Stimulated activated CD8-positive, alpha-beta memory T cell treated with anti-CD3 and anti-CD28 coated beads, Interleukin-4, amount 100 ng/mL, for 4 hours (primary cell): ENCODE measurements at places on chromosomes 6 and 20.

- DNase-seq, result no peak
Observed at GRCh38 chr20:1536893-1537730, 20.4 kb downstream of the SIRPD start.

DNA sequence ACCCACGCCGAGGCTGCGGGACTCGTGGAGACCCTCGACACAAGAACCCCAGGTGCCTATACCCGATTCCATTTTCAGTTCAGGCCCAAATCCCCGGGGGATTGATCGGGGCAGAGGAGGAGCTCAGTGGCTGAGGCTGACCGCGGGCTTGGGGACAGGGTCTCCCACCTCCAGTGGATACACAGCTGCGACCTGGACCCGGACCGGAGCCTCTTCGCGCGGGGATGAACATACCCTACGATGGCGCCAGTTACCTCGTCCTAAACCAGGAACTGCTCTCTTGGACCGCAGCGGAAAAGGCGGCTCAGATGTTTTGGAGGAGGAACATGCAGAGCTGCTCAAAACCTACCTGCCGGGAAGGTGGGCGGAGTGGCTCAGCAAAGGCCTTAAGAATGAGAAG lies 27.4 kb upstream of the HLA-G start:
- no peak for DNase-seq

- no peak for DNase-seq
Observed at GRCh38 chr20:4763723-4764510, 42.2 kb downstream of the PRND start.

DNA sequence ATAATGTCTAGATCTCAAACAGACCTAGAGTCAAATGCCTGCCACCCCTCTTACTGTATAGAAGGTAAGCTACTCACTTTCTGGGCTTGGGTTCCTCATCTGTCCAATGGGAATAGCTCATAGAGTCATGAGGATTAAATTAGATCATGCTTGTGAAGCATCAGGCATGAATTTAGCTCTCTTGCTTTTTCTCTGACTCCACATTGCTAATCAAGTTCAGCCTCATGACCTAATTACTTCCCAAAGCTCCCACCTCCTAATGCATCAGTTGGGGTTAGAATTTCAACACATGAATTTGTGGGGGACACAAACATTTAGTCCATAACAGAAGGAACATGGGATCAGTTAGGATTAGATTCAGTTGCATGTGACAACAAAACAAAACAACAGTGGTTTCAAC lies 4.6 kb upstream of the DDX27 start:
- DNase-seq, result no peak

DNA sequence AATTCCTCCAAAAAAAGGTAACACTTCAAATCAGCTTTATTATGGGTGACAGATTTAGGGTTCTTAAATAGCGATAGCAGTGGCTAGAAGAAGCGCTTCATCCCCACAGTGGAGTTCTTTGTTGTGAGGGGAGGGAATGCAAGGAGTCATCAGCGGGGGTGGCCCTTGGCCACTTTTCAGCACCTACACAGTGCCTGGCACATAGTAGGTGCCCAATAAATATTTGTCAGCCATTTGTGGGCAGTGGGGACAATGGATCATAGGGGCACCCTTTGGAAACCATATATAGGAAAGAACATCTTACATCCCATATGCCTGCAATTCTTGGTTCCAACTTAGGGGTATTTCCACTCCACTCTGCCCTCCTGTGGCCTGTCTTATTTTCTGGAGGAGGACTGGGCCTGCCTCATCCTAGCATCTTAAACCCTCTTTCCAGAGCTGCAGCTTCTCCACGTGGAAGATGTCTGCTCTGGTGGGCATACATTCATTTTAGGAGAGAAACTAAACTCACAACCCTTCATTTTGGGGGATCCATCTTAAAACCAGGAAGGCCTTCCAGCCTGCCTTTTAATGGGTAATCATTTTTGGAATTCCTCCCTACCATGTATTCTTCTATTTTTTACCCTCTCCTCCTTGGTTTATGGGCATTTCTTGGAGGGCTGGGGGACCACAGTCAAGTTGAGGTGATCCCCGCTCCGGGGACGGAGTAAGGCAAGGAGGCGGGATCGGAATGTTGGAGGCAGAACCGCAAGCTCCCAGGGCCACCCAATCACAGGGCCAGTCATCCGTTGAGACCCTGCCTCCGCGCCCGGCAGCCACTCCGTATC lies 2.6 kb upstream of the GPSM3 start:
- DNase-seq, result no peak

- DNase-seq, result no peak
Observed at GRCh38 chr20:32516583-32517517, 68.3 kb downstream of the NOL4L start.

GRCh38 chr20:10219993-10220750 lies 1.5 kb downstream of the SNAP25 start:
- no peak for DNase-seq

DNA sequence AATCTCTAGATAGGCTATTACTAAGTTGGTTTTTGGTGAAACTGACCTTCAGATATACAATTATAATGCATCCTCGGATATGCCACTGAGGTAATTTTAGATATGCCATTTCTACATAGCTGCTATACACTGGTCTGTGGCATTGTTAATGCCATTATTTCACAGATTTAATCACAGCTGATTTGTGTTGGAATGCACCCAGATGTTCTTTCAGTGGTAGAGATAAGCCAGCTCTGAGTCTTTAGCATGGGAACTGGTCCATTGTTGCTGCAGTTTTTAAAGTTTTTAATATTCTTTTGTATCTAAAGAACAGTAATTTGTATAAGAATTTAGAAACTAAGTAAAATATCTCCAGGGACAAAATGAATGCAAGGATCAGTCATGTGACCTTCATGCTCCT lies 6.8 kb downstream of the TMX4 start:
- no peak for DNase-seq

DNA sequence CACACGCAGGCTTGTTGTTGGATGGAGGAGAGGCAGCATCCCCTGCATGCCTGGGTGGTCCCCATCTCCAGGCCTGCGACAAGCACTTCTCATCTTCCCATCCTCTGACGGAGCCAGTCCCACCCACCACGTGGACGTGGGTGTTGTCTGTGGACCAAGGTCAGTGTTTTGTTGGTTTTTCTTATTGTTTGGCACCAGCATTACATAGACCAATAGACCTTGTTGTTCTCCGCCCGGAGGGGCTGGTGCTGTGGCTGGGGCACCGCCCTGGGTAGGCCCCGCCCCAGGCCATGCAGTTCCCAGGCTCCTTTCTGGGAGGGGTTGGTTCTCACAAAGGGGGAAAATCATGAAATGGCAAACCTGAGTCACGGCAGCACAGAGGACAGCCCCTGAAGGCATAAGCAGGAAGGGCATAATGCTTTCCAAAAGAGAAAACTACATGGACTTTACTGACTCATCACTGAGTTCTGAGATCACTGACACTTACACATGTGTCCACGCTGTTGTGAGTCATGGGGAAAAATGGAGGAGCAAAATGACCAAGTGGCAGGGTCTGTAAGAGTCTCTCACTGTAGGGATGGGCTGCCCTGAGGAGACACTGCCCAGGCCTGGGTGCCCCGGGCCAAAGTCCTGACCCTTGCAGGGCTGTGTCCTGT lies 90.8 kb downstream of the THBS2 start:
- DNase-seq, result no peak

DNA sequence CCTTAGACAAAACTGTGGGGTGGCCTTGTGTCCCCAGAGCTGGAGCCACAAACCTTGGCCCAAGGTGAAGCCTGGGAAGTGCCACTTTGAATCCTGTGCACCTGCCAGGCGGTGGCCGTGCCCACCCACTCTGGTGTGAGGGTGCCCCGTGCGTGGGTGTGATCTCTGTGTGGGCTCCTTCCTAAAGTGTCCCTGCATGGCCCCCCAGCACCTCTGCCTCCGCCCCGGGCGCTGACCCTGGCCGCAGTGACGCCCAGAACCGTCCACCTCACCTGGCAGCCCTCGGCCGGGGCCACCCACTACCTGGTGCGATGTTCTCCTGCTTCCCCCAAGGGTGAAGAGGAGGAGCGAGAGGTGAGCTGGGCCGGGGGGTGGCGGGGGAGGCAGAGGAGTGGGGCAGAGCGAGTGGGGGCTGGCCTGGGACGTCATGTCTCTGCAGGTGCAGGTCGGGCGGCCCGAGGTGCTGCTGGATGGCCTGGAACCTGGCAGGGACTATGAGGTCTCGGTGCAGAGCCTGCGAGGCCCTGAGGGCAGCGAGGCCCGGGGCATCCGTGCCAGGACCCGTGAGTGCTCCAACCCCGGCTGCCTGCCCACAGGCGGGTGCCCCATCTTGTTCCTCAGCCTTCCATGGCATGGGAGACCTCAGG lies 18.3 kb downstream of the COL20A1 start:
- DNase-seq, result no peak

- DNase-seq, result no peak
Observed at GRCh38 chr6:108167449-108168089, 1.7 kb downstream of the NR2E1 start.

DNA sequence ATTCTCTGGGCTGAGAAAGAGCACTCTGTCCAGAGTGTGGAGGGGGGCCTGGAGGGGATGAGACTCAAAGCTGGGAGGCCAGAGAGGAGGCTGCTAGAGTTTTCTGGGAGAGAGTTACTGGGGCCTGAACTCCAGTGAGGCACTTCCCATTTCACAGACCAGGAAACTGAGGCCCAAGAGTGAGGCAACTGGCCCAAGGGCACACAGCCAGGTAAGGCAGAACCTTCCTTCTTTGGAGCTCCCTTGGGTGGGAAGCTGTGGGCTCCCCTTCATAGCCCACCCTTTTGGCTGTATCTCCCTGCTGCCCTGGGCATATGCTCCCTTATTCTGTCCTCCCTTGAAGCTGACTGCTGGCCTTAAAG lies 34.4 kb downstream of the ANGPT4 start:
- DNase-seq, result no peak

GRCh38 chr6:22471132-22471690 lies 98.2 kb upstream of the HDGFL1 start:
- no peak for DNase-seq

DNA sequence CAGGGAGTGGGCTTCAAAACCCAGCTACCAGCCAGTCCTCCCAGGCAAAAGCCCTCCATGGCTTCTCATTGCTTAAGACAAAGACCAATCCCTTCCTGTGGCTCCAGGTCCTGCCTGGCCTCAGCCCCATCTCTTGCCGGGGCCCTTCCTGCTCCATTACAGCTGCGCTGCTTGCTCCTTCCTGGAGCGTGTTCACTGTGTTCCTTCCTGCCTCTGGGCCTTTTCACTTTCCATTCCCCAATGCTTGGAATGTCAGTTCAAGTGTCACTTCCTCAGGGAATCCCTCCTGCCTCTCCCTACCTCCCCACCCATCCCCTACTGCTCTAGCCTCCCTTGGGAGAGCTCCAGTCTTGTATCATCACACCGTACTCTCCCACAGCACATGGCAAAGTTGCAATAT lies 11.1 kb upstream of the ITPR3 start:
- DNase-seq, result no peak

DNA sequence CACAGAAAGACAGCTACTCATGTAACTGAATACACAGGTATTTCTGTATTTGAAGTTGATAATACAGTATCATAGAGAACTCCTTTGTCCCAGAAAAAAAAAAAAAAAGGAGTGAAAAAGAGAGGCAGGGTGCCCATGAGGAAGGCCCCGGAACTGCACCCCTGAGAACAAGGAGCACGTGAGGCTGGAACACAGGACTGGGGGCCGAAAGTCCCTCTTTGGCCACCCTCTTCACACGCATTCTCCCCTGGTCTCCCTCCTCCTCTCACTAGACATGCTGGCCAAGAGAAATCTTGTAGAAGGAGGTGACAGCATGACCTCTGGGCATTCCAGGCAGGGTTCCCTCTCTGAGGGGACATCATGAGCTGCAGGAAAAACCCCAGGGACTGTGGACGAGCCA lies 62.7 kb upstream of the TRAF3IP2 start:
- DNase-seq, result no peak

GRCh38 chr6:24692003-24692402 lies 25.1 kb downstream of the ACOT13 start:
- no peak for DNase-seq

GRCh38 chr6:139370283-139370998 lies 4.0 kb downstream of the CITED2 start:
- DNase-seq, result no peak

GRCh38 chr6:137661601-137662000 lies 167.4 kb upstream of the OLIG3 start:
- DNase-seq, result peak; percentile 17

GRCh38 chr6:157488058-157488457 lies 107.1 kb downstream of the ZDHHC14 start:
- no peak for DNase-seq

GRCh38 chr20:3390759-3391425 lies 16.6 kb downstream of the DNAAF9 start:
- no peak for DNase-seq

DNA sequence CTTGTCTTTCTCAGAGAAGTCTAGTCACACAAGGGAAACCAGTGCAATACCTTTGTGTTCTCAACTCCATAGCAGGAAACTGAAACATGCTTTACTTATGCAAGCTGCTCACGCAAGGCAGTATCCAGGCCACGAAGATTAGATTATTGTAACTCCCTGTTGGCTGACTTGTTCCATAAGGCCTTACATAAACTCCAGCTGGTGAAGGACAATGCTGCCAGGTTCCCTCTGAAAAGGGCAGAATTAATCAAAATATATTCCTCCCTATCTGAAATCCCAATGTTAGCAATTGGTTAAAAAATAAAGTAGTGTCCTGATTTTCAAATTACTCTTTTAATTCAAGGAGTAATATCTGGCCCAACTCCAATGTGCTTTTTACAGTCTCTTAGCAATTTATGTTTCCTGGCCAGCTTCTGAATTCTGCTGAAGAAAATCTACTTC lies 966.6 kb downstream of the HACE1 start:
- no peak for DNase-seq

GRCh38 chr6:37050045-37050853 lies 44.8 kb downstream of the FGD2 start:
- no peak for DNase-seq

DNA sequence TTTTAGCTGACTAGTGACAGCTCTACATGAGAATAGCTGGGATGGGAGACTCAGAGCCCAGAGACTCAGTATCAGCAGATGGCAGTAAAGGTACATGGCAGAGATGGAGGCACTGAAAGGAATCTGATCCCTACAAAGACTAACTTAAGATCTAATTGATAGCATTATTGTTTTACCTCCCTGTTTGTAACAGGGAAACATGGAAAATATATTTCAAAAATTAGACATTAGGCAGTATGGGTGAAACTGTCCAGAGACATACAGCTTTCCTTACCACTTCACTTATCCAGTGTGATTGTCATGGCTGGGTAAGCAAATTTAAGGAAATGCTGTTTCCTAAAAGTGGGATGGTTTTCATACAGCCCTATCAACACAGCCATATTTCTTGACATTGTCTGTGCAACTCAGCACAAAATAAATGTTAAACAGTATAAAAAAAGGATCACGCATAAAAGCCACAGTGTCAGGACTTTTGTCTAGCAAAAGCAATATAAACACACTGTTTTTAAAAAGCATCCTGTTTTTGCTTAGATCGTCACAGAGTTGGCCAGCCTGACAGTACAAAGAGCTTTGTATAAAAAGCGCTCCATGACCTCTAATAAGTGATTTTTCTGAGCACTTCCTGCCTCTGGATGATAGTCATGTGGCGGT lies 376.9 kb downstream of the PHF3 start:
- no peak for DNase-seq

GRCh38 chr6:82617648-82618047 lies 254.0 kb downstream of the TPBG start:
- no peak for DNase-seq
